ENCODE measurements at places on chromosomes 3 and 15.

- DNase-seq, result no peak
Measured at GRCh38 chr3:45409369-45409768, 21.0 kb downstream of the LARS2 start.

- DNase-seq, result no peak
Measured at GRCh38 chr3:156206157-156206556, 85.8 kb downstream of the KCNAB1 start.

DNA sequence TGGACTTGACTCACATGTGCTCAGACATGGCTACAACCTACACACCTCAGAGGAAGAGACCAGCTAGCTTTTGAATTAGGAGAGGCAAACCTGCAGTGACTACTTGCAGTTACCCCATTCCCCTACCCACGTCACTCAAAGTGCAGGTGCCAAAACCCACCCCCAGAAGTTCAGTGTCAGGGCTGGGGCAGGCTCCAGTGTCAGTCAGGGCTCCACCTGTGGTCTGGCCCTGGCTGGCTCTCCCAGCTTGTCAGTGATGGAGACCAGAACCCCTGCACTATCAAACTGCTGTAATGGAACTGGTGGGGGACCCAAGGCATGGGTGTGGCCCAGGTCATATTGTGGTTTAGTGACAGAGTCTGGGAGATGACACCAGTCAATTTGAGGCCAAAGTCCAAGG is 32.6 kb upstream of the SLC41A3 start:
- no peak for DNase-seq

DNA sequence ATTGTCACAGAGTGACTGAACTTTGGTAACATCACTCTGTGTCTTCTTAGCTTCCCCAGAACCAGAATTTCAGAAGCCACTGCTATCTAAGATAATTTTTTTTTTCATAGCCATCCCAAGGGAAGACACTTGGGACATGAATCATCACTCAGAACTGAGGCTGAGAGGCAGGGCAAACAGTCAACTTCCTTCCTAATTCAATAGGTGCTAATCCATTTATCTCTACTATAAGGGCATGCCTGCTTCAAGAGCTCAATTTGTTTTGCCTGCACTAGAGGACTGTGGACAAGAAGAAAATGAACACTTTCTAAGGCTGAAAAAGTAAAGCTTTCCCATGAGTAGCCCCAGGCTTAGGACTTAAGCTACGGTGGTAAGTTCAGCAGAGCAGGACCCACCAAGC is 56.7 kb upstream of the MYRIP start:
- no peak for DNase-seq

DNA sequence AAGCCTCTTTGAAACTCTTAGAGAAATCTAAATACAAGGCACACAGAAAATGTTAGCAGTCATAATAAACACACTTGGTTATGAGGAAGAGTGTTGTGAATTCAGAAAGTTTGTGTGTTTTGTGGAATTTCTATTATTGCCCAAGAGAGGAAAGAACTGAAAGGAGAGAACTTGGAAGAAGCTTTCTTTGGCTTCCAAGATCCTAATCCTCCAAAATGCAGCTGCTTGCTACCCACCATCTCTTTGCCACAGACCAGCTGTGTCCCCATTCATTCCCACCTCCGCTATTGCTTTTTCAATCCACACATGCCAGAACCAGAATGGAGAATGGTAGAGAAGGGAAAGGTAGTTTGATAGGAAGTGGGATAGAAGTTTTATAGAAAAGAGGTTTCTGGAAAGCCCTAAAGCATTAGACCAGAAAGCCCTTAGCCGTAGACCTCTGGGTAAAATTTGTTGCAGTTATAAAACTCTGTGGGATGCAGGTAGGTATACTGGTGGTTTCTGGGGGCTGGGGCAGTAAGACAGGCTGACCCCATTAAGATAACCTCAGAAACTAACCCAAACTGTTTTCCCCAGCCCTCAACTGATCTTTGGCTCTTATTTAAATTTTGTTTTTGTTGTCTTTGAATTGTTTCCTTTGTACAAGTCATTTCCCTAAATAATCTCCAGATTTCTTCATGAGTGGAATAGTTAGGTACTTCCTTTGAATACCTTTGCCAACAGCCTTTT is 108.5 kb downstream of the FILIP1L start:
- DNase-seq, result no peak

DNA sequence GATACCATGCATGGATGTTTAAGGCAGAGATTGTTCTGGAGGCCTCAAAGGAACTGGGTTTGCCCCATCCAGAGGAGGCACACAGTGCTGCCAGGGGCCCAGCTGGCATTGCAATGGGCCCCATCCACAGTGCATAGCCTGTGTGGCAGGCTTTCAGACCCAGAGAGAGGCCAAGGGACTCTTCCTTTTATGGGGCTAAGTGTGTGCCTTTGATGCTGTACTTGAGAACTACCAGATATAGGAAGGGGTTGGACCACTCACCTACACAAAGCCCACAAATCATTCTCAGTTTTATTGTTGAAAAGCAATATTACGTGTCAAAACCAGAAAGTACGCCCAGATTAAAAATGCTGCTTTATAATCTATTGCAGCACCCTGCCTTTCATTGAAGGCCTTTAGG is 134.9 kb downstream of the EPHB1 start:
- DNase-seq, result no peak

DNA sequence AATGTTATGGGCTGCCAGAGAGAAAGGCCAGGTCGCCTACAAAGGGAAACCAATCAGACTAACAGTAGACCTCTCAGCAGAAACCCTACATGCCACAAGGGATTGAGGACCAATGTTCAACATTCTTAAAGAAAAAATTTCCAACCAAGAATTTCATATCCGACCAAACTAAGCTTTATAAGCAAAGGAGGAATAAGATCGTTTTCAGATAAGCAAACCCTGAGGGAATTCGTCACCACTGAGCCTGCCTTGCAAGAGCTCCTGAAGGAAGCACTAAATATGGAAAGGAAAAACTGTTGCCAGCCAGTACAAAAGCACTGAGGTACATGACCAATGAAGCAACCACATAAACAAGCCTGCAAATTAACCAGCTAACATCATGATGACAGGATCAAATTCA is 33.1 kb downstream of the PYGO1 start:
- DNase-seq, result no peak

DNA sequence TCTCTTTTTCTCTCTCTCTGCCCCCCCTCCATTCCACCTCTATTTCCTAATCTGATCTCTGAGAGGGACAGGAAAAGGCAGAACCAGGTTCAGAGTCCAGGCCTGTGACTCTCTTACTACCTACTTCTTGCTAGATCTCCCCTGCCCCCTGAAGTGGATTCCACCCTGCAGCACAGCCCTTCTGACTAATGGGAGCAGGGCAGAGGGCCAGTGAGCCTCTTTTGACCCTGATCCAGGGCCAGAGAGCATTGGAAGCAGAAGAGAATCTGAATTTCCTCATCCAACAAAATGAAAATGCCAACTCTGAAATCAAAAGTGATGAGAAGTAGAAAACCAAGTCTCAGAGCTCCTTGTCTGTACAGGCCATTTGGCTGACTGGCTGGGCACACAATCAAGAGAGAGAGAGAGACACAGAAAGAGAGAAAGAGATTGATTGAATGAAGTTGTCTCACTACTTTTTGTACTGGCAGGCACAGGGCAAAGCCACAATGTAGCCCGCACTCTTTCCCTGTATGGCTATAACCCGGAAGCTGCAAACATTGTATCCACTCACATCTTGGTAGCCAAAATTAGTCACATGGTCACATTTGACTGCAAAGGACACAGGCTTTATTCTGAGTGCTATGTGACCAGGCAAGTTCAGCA is 31.6 kb upstream of the GLCE start:
- no peak for DNase-seq

GRCh38 chr3:8739757-8740504 is 6.3 kb downstream of the CAV3 start:
- DNase-seq, result no peak

- no peak for DNase-seq
Measured at GRCh38 chr3:138946663-138947494, at the start of the genes FOXL2 and FOXL2NB. Gene FOXL2, minus strand, starts transcription at chr3:138947137. Its CDS starts 415 bp downstream, at chr3:138946722. Gene FOXL2NB, plus strand, starts transcription at chr3:138947217. Its CDS starts 148 bp downstream, at chr3:138947365.

- DNase-seq, result no peak
Measured at GRCh38 chr15:91928675-91929074, 75.2 kb downstream of the SLCO3A1 start.

GRCh38 chr3:78287085-78287484 is 1247.2 kb downstream of the ROBO2 start:
- DNase-seq, result no peak

- no peak for DNase-seq
Measured at GRCh38 chr3:41327718-41328117, 128.4 kb downstream of the CTNNB1 start.

GRCh38 chr15:38401701-38402100 is 52.2 kb upstream of the FAM98B start:
- no peak for DNase-seq

- DNase-seq, result no peak
Measured at GRCh38 chr3:124213641-124214040, 221.7 kb upstream of the ROPN1 start.

GRCh38 chr3:43213631-43214030 is 72.7 kb upstream of the SNRK start:
- no peak for DNase-seq

DNA sequence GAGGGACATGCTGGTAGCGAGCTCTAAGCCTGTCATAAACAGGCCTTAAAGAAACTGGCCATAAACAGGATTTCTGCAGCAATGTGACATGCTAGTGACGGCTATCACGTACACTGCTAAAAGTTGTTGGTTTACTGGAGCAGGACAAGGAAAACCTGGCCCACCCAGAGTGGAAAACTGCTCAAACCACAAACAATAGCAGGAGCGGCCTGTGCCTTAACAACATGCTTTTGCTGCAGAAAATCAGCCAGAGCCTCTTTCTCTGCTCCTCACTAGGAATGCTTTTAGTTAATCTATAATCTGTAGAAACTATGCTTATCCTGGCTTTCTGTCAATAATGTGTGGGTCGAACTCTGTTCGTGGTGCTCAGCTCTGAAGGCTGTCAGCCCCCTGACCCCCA is 202.9 kb upstream of the UBE3A start:
- no peak for DNase-seq

- DNase-seq, result no peak
Measured at GRCh38 chr15:75751891-75752290, 39.2 kb upstream of the CSPG4 start.

- DNase-seq, result no peak
Measured at GRCh38 chr15:40759961-40760360, 3.9 kb upstream of the GCHFR start.
